Myocyte (in vitro differentiated cells): ENCODE measurements at places on chromosomes 5 and 9.

GRCh38 chr5:66741394-66741793 is 145.2 kb downstream of the MAST4 start:
- DNase-seq, result no peak

- DNase-seq, result no peak
Observed at GRCh38 chr5:68821056-68821455, 272.8 kb upstream of the SLC30A5 start.

- no peak for DNase-seq
Observed at GRCh38 chr9:89794918-89795317, 190.1 kb downstream of the GADD45G start.

- no peak for DNase-seq
Observed at GRCh38 chr9:14467675-14468374, 153.9 kb upstream of the NFIB start.

DNA sequence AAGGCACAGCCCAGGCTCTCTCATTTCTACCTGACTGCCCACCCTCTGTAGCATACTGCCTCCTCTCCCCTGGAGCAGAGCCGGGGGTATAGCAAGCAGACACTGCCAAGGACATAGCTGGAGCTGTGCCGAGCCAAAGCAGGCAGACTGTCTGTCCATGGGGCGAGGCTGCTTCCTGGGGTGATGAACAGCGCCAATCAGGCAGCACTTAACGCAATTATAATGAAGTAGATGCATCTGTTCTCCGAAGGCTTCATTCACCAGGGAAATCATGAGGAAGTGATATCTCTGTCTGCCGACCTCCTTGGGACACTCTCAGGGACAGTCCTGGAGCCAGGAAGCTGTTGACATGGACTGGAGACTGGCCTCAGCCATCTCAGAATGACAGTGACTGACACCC is 230.7 kb downstream of the ASTN2 start:
- no peak for DNase-seq

- DNase-seq, result no peak
Observed at GRCh38 chr5:79070350-79070667, 742 bp downstream of the BHMT2 start.

DNA sequence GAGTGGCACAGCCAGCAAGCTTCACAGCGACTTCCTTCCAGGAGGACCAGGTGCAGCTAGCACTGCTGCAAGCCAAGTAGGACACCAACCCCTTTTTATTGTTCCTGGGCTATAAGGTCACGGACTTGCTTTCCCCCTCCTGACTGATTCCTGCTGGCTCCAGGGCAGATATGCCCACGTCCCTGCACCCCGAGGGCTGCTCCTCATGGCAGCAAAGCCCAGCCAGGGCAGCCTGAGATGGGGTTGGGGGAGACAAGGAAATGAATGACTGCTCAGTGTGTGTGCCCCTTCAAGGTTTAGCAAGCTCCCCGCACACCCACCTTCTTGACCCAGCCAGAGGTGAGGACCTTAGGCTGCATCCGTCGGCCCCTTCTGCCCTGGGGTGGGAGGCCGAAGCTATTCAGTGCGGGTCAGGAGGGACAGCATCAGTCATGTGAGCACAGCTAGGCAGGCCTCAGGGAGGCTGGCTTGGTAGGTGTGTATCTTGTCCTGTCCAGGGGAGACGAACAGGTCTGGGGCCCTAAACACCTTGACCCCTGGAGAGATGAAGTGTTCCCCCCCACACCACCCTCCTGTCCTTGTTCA is 136.2 kb upstream of the PHYKPL start:
- DNase-seq, result no peak

DNA sequence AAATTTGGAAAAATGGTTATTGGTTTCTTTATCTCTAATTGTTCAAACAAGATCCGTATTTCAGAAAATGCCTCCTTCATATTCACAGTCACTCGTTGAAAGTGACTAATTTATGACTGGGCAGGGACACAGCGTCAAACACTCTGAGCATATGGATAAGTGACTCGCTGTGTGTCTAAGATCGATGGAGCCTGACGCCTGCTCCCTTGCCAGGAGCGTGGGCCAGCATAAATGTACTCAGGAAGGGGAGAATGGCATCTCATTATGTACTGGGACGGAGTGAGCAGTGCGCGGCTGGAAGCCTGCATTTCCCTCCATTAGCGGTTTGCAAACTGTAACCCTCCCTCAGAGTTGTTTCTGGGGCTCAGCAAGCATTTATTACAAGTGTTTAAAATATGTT is 79.8 kb upstream of the CAST start:
- no peak for DNase-seq

DNA sequence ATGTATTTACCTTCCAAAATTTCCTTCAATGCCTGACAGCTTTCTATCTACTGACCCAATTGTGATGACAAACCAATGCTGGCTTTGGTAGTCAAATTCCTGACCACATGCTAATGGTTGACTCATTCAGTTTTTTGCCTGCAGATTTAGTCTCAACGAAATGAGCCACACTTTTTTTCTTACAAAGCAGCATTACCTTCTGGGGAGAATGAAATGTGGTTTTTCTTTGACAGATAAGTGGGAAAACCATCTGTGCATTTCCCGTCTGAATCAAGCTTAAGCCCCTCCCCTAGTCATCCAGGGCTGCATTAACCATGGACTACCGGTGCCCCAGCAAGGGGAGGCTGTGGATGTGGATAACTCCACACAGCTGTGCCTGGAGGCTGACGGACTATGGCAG is 99.6 kb upstream of the TAF11L2 start:
- peak; percentile 82 for DNase-seq

- peak; percentile 48 for DNase-seq
Observed at GRCh38 chr5:17218353-17219005, 1.0 kb downstream of the BASP1 start.

GRCh38 chr5:27598576-27598975 is 560.2 kb upstream of the CDH9 start:
- peak; percentile 54 for DNase-seq

DNA sequence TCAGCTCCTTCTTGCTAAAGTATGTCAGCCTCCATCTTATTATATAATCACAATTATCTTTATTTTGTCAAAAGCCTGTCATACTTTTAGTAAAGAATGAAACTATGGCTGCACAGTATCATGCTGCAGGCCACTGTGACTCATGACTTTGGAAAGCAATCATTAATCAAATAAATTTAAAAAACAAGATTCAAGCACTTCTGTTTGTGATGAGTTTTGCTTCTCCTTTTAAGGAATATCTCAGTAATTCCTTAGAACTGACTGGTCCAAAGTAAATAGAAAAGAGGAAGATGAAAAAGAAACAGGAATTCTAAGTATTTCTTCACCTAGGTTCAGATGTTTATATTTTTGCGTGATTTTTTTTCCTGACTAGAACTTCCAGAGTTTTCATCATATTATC is 83.1 kb downstream of the EDIL3 start:
- DNase-seq, result no peak

DNA sequence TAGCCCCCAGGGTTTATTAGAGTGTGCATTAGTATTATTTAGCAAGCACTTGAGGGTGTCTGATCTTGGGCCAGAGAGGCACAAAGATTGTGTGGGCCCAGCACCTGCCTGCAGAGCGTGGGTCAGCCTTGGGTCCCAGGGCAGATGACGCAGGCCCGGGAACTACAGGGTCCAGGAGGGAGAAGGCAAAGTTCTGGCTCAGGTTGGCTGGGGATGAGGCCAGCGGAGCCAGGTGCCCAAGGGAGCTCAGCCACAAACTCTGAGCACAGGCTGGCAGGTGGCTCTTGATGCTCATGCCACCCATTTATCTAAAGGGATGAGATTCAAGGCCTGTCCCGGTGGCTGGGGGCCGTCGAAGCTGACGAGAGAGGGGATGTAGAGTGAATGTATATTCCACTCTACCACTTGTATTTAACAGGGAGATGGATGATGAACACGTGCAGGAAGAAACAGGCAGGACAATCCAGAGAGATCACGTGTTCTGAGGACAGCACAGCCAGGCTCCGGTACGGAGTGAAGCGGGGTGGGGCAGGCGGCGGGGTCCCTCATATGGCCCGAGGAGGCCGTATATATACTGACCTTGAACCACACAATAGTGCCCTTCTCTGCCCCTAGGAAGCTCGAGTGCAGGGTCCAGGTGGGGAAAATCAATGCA is 818 bp upstream of the OBP2A start:
- no peak for DNase-seq

- no peak for DNase-seq
Observed at GRCh38 chr5:117144086-117144485, 569.5 kb upstream of the SEMA6A start.

- DNase-seq, result no peak
Observed at GRCh38 chr9:25678846-25679360, 659 bp upstream of the TUSC1 start.

GRCh38 chr5:157167214-157167621 is 1.2 kb upstream of the GARIN3 start:
- DNase-seq, result peak; percentile 94

GRCh38 chr9:70125621-70126263 is 82.1 kb downstream of the MAMDC2 start:
- no peak for DNase-seq

DNA sequence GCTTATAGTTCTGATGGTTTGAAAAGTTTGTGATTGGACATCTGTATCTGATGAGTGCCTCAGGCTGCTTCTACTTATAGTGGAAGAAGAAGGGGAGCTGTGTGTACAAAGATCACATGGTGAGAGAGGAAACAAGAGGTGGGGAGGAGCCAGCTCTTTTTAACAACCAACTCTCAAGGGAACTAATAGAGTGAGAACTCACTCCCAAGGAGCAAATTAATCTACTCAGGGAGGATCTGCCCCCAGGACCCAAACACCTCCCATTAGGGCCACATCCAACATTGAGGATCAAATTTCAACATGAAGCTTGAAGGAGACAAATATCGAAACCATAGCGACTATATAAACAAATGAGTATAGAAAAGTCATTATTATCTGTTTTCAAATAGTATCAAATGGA is 64.7 kb upstream of the PRLR start:
- DNase-seq, result no peak

- DNase-seq, result no peak
Observed at GRCh38 chr5:7910738-7911428, 41.9 kb downstream of the MTRR start.

DNA sequence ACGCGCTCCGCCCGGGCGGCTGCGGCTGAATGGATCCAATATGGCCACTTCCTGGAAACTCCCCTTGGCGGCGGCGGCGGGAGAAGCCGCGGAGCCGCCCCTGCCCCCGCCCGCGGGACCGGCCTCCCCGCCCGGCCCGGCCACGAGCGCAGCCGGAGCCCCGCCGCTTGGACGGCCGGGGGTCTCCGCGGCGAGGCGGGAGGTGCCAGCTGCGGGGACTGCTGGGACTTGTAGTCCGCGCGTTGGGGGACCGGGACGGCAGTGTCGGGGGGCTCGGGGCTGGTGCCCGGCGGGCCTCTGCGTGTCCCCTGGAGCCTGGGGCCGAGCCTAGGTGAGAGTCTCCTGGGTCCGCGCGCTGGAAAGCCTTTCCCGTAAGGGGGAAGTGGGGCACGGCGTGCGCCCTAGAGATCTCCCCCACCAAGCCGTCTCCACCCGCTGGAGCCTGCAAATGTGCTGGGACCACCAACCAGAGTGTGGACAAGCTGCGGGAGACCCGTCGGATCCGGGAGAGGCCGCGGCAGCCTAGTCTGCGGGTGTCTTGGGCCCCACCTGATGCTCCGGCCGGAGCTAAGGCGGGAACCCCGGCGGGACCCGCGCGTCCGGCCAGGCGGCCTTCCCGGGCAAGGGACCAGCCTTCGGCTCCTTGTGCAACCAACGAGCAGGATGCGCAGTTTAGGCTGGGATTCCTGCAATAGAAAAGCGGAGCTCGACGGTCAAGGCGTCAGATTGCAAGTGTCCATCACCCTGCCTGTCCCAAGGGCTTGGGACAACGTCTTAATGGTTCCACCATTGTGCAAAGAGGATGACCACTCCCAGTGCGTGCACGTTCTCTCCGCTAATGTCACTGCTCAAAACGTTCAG is at the start of gene SEPTIN8:
Gene SEPTIN8, minus strand, starts transcription at position 31 of the 861 bp plus-strand sequence. CDS start 102 bp downstream, outside the sequence.
- DNase-seq, result peak; percentile 58

DNA sequence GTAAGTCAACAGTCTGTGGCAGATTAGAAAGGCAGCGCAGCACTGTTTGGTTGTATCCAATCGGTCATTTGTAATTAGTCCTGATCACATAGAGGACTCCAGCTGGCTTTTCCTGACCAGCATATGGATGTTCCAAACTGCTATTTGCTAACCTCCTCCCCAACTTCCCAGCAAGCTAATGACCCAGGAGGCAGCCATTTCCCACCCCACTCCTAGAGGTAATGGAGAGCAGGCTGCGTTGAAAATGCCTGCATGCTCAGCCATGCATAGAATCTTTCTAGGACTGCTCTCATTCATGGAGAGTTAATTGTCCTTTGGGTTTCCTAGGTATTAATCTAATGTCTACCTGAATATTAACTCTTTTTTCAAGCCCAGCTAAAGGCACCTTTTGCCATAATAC is 850.6 kb upstream of the WWC1 start:
- no peak for DNase-seq

GRCh38 chr5:170186156-170186555 is 46.6 kb upstream of the C5orf58 start:
- DNase-seq, result no peak

- no peak for DNase-seq
Observed at GRCh38 chr5:125085797-125086505, 339.5 kb upstream of the ZNF608 start.

GRCh38 chr5:112419164-112419985 is at the start of gene EPB41L4A:
EPB41L4A (minus strand) TSS chr5:112419277; CDS start chr5:112419039, 238 bp downstream.
- peak; percentile 9 for DNase-seq

GRCh38 chr9:118954857-118955256 is 414.4 kb downstream of the BRINP1 start:
- no peak for DNase-seq

GRCh38 chr9:132168347-132168746 is 6.5 kb downstream of the NTNG2 start:
- DNase-seq, result peak; percentile 61

DNA sequence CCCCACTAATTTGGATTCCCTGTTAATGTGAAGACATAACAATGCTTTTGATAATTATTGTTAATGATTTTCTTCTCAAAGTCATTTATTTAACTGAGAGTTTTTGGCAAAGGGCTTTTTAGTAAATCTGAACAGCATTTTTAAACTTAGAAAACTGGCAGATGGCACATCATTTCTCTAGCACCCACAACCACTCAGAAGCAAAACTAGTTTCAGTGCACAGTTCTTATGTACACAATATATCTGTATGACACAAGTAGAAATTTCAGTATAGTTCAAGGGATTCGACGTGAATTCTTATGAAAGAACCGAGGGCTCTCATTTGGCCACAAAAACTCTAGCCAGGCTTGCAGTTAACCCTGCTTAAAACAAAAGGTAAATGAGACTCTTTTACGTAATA is 231.4 kb upstream of the CDH9 start:
- no peak for DNase-seq

- no peak for DNase-seq
Observed at GRCh38 chr5:123438244-123438643, 15.0 kb upstream of the CEP120 start.

DNA sequence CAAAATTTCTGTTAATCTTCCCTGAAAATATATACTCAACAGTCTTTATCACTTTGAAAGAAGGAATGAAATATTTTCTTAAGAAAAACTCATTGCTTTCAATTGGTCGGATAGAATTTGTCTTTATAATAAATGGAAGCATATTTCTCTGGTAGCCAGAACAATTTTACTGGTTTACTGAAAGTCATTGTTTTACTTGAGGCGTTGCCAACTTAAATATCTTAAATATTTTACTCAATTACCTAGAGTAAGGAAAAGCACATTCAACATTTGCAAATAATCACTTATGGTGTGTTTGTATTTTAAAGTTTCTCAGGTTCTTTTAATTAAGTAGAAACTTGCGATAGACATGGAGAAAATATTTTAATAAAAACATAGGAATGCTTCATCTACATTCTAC is 1181.7 kb downstream of the EFNA5 start:
- no peak for DNase-seq
